ENCODE measurements at places on chromosomes 4 and X.

GRCh38 chr4:123980736-123981300, 584.2 kb downstream of the SPRY1 start:
- DNase-seq: no peak

- no peak for DNase-seq
Measured at GRCh38 chrX:110104078-110104477, 101.2 kb downstream of the TMEM164 start.

- no peak for DNase-seq
Measured at GRCh38 chr4:173446416-173446815, 47.5 kb upstream of the SCRG1 start.

- DNase-seq: no peak
Measured at GRCh38 chr4:7771056-7771455, 168.6 kb downstream of the AFAP1 start.

DNA sequence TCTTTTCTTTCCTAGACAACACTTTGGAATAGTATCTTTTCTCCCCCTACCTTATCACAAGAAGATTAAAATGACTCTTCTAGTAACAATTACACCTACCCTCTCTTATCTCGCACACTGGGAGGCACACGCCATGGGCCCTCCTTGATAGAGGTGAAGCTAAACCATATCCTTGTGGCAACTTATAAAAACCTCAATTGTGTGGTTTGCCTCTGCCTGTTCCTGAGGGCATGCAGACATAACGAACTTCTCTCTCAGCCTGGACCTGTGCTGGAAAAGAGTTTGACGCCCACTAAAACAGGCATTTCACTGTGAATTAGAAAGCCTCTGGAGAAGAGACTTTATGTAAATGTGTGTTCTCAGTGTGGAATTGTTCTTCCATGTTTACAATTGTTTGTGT, 141.2 kb downstream of the NDST3 start:
- no peak for DNase-seq

Measured in foreskin fibroblast (primary cell).